Activated CD4-positive, alpha-beta T cell treated with anti-CD3 and anti-CD28 coated beads, Interleukin-2, amount 50 U/mL, for 16 hours (primary cell): ENCODE measurements at places on chromosomes 16 and 17.

GRCh38 chr16:30843501-30843900 is 50.4 kb downstream of the BCL7C start:
- DNase-seq: no peak

GRCh38 chr17:80477647-80478478 is 1.5 kb upstream of the NPTX1 start:
- no peak for DNase-seq

- DNase-seq: no peak
Observed at GRCh38 chr16:83453977-83454376, 353.8 kb upstream of the HSBP1 start.

DNA sequence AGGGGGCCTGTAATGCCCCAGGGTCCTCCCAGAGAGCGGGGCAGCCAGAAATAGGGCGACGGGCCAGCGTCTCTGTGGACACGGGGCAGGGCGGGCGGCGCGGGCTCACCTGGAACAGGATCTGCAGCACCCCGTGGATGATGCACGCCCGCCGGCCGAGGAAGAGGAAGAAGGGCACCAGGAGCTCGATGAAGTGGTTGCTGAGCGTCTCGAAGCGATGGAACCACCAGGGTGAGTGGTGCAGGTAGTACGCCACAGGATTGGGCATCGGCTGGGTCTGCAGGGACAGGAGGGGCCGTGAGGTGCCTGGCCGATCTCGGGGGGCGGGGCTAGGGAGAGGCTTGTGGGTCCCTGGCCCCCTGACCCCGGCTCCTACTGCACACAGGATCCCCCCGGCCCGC is 78.9 kb upstream of the GNG13 start:
- no peak for DNase-seq

GRCh38 chr17:69213059-69213813 is 15.4 kb downstream of the ABCA10 start:
- DNase-seq: no peak

GRCh38 chr16:81401035-81401950 is 43.3 kb upstream of the CMIP start:
- no peak for DNase-seq

GRCh38 chr17:5693821-5694220 is 109.5 kb upstream of the NLRP1 start:
- no peak for DNase-seq

- no peak for DNase-seq
Observed at GRCh38 chr16:85004587-85005205, 6.6 kb downstream of the ZDHHC7 start.

DNA sequence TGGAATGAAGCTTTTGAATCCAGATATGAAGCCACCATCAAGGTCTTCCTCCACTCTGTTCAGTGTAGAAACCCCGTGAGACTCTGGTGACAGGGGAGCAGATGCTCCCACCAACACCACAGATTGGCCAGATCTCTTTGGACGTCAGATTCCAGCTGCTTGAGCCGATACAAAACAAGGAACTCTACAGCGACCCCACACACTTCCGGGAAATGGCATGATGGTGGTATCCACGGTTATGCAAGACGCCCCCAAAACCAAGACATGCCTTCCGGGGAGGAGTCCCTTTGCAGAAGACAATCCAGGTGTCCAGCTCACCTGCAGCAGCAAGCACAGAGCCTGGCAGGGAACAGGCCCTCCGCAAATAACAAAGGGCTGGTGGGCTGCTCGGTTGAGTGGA is 19.8 kb upstream of the PITPNA start:
- no peak for DNase-seq

GRCh38 chr17:64328036-64328858 is 62.4 kb downstream of the PECAM1 start:
- no peak for DNase-seq

- no peak for DNase-seq
Observed at GRCh38 chr17:76458580-76459490, 5.9 kb upstream of the UBE2O start.

DNA sequence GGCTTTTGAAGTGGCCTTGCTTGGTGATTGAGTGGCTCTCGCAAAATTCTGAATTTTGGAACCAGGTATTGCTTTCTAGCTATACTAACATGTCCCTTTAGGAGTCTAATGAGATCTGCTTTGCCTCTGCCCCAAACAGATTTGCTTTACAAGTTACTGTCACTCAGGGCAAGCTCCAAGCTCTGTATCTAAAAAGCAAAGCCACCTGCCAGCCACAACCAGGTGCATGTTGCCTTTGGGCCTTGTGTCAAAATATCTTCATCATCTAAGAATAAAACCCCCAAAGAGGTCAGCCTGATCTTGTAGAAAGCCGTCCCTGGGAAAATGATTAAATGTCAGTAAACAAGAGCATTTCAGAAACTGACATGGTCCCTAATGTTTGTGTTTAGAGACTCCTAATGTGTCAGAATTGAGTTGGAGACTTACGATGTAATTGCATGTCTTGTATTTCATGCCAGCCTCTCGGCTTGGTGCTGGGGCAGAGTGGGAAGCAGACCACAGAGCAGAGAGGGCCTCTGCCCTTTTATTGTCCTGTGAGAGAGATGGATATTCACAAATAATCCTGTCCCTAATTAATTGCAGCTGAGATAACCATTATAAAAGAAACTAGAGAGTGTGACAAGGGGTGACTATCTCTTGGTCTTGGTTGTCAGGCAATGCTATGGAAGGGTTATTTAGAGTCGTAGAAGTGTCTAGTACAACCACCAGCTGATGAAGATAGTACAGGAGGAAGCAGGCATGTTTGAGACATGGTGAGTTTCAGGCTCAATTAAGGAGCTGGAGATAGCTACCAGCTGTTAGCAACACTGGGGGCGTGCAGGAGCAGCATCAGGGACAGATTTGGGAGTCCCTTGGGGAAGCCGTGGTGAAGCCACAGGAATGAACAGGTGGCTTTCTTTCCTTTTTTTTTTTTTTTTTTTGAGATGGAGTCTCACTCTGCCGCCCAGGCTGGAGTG is 90.7 kb downstream of the PITPNC1 start:
- no peak for DNase-seq

- DNase-seq: peak; percentile 73
Observed at GRCh38 chr16:27315333-27316037, 1.7 kb downstream of the IL4R start.

- no peak for DNase-seq
Observed at GRCh38 chr16:66247516-66248481, 118.7 kb upstream of the CDH5 start.

GRCh38 chr17:55314784-55315491 is 50.2 kb downstream of the HLF start:
- peak; percentile 74 for DNase-seq

GRCh38 chr16:548586-548985 is 11.6 kb upstream of the PRR35 start:
- DNase-seq: no peak

DNA sequence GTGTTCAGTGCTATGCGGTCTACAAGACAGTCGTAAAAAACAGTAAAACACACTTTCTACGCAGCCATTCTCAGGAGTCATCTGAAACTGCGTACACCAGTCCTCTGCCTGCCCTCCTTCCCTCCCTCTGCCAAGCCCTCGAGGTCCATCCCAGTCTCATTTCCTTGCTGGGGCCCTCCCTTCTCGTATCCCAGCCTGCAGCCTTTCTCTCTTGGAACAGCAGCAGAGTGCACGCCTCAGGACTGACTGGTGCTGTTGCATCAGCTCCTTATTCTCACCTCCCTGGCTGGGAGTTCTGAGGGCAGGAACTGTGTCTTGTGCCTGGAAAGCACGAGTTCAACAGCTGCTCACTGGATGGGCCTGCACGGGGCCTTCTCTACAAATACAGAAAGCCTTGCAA is 12.5 kb downstream of the FAHD1 start:
- no peak for DNase-seq

GRCh38 chr17:51088287-51088686 is 32.4 kb downstream of the SPAG9 start:
- no peak for DNase-seq

DNA sequence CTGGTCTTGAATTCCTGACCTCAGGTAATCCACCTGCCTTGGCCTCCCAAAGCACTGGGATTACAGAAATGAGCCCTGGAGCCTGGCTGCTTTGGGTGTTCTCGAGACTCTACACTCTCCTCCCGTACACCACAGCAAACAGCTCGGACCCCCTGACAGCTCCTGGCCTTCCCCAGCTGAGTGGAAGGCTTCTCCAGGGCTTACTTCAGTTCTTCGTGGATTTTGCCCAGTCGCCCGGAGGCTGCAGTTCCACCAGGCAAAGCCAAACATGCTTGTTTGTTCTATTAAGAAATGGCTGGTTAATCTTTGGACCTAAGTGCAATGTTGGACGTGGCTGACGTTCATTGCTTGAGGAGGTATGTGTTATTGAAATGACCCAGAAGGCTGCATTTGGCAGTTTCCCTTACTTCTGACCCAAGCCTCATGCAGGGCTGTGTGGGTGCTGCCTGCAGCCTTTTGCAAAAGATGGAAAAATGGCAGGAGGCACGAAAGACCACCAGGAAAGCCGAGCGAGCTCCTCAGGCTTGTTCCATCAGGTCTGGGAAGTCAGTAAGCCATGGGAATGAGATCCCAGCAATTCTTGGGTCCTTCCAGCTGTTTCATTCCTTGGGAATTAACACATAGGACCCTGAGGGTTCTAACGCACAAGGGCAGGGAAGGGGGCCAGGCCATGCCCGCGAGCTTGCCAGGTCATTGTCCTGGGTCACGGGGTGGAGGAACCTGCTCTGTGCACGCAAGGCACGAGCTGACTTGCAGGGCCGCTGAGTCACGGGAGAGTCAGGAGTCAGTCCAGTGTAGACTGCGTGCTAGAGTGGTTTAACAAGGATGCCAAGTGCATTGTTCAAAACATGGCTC is 23.9 kb upstream of the KLHDC4 start:
- no peak for DNase-seq

DNA sequence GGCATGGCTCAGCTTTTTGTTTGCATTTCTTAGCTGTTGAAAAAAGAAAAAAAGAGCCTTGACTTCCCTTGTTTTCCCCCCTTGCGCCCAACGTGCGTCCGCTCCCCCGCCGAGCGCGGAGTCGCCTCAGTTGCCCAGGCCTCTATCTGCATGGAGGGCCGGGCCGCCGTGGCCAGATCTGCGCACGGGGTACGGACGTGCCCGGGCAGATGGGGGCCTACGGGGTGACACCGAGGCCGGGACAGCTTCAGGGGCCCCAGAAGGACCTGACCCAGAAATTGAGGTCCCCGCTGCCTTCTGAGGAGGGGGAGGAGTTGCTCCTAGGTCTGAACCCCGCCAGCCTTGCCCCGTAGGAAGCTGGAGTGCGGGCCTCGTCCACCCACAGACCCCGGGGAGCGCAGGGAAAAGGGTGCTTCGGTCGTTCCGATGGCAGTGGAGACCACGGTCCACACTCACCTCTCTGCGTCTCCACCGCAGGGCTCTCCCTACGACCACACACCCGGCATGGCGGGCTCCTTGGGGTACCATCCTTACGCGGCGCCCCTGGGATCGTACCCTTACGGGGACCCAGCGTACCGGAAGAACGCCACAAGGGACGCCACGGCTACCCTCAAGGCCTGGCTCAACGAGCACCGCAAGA is 1.5 kb downstream of the IRX5 start:
- DNase-seq: no peak

DNA sequence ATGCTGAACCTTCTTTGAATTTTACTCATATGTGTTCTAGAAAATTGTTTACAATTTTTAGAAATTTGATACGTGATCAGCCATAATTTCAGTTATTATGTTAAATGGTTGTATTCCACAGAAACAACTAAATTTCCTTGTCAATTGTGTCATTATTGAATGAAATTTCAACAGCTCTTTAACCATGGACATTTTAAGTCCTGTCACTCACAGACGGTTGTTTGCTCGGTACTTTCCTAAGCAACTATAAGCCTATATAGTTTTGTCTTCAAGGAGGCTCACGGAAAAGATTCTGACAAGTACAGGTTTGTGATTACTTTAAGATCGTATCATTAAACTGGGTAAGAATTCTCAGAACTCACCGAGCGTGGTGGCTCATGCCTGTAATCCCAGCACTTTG is 31.8 kb downstream of the SLC39A11 start:
- no peak for DNase-seq

DNA sequence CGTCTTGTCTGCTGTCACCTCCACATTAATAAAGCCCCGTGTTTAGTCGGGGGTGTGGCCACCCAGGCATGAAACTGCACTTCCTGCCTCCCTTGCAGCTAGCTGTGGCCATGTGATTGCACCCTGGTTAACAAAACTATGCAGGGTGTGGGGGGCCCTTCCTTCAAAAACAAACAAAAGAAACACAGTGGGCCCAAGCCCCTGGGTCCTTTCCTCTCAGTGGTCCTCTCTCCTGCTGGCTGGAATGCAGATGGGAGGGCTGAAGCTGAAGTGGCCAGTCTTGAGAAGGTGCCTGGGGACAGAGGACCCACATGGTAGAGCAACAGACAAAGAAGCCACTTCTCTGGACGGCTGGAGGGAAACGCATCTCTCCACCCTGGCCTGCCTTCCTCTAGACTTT is 38.0 kb upstream of the FOXF1 start:
- DNase-seq: no peak

- DNase-seq: no peak
Observed at GRCh38 chr17:46841561-46842379, 9.6 kb upstream of the WNT9B start.

GRCh38 chr17:67528751-67529436 is 151.8 kb downstream of the PITPNC1 start:
- DNase-seq: no peak

DNA sequence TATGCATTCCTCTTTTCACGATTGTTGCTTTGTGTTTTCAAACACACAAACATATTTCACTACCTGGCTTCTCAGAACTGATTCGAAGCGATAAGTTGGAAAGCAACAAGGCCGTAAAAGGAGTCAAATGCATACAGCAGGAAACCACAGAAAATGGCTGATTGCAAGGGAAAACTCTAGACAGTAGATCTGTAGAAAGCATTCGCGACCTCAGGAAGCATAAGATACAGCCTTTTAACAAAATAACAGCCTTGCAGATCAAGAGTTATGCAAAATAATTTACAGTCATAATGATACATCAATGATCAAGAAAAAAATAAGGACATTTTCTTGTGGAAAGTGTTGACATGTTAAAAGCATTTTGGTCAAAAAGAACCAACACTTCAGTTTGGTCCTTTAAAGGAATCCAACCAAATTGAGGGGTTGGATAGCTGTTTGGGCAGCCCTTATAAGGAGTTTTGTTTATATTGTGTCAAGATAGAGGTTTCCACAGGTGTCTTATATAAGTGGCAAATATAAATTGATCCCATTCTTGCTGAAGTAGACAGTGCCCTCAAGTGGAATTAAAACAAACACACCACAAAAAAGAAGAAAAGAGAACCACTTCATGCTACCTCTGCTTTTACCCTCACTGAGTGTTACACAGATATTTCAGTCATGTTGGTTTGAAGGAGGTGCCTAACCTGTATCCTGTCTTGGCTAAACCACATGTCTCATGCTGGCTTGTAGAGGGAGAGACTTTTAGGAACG is 5.5 kb downstream of the CYLD start:
- DNase-seq: peak; percentile 79

- no peak for DNase-seq
Observed at GRCh38 chr16:5977329-5977728, 879.7 kb upstream of the EEF2KMT start.

- no peak for DNase-seq
Observed at GRCh38 chr17:32487473-32488176, 832 bp downstream of the CDK5R1 start.

GRCh38 chr17:9700754-9701476 is 55.6 kb downstream of the USP43 start:
- no peak for DNase-seq

- DNase-seq: peak; percentile 23
Observed at GRCh38 chr16:85570213-85570734, 42.8 kb upstream of the GSE1 start.
